ENCODE measurements at places on chromosomes 13 and 19. TPM values are rescaled to one million over a fixed set of nuclear protein-coding genes. Genes with fewer than 3 reads are reported as not detected.

CLASRP gene
- polyA plus RNA-seq, result 34.5 TPM

CCDC8 gene
- 0.84 TPM for polyA plus RNA-seq

ACP7 gene
- not detected for polyA plus RNA-seq

VSTM2B gene
- polyA plus RNA-seq, result not detected

DHDH gene
- polyA plus RNA-seq, result 0.14 TPM

DNA sequence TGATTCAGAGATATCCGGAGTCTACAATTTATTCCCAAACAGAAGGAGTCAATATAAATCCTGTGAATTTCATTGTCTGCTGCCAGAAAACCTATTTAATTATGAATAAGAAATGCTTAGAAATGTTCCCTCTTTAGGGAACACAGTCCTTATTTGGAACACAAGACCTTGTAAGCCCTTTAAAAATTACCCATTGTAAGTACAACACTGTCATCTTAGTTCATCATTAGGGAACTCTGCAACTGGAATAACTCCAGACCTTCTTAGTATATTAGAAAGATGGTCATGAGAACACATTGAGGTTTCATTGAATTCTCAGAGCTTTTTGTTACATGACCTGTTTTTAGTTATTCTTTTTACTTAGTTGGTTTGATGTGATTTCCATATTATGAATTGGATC, 548.5 kb upstream of the KLF12 start:
- DNase-seq, result no peak

DNA sequence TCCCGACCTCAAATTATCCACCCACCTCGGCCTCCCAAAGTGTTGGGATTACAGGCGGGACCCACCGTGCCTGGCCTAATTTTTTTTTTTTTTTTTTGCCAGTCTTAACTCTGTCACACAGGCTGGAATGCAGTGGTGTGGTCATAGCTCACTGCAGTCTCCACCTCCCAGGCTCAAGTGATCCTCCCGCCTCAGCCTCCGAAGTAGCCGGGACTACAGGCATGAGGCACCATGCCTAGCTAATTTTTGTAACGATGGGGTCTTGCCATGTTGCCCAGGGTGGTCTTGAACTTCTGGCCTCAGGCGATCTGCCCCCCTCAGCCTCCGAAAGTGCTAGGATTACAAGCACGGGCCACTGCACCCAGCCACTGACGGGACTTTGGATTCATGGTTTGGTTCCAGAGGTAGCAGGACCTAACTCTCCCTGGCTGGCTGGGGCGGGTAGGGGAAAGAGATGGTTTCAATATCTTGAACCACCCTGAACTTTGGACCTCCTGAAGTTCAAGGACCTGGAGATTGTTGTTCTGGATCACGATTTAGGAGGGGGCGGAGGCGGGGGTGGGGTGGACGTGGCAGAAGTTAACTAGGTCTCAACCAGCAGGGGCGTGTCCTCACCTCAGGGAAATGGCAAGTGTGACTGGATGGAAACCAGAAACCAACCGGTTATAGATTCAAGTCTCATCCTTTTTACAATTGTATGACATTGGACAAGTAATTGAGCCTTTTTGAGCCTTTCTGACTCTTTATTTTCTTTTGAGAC, 40.8 kb downstream of the IER2 start:
- no peak for DNase-seq

- no peak for DNase-seq
Measured at GRCh38 chr19:34642241-34642640, 34.7 kb downstream of the SCGB2B2 start.

- DNase-seq, result no peak
Measured at GRCh38 chr13:89514534-89515312, 1832.8 kb upstream of the MIR17HG start.

DNA sequence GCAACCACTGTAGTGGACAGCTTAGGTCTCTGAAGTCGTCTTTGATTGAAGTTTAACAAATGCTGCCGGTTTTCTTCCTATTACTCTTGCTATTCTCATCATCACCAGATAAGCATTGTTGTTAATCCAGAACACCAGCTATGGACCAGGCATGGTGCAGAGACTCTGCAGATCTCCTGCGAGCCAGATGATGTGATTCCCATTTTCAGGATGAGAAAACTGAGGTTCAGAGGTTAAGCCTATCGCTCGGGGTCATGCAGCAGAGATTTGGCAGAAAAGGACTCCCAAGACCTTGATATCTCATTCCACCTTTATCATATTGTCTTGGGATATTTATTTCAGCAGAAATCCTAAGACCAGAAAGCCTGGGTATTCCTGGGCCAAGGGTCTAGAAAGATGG, 16.5 kb upstream of the CABP5 start:
- DNase-seq, result no peak

- DNase-seq, result no peak
Measured at GRCh38 chr13:84279166-84279565, 396.9 kb upstream of the SLITRK1 start.
